ENCODE measurements at places on chromosomes 11 and 22.

GRCh38 chr11:13429836-13430235, 33.2 kb downstream of the BTBD10 start:
- no peak overlapping the region for H3K4me3 ChIP-seq
- no peaks in the 10 kb centered on the region for H3K27me3 ChIP-seq
- H3K36me3 ChIP-seq, result peaks cover 3% of the 10 kb centered on the region
- H3K4me1 ChIP-seq, result no peaks in the 10 kb centered on the region
- no peak for DNase-seq
- no peak overlapping the region for H3K27ac ChIP-seq

- no peaks in the 10 kb centered on the region for H3K36me3 ChIP-seq
- DNase-seq, result no peak
- H3K27me3 ChIP-seq, result no peaks in the 10 kb centered on the region
Observed at GRCh38 chr22:35111244-35111643, 45.3 kb downstream of the ISX start.

DNA sequence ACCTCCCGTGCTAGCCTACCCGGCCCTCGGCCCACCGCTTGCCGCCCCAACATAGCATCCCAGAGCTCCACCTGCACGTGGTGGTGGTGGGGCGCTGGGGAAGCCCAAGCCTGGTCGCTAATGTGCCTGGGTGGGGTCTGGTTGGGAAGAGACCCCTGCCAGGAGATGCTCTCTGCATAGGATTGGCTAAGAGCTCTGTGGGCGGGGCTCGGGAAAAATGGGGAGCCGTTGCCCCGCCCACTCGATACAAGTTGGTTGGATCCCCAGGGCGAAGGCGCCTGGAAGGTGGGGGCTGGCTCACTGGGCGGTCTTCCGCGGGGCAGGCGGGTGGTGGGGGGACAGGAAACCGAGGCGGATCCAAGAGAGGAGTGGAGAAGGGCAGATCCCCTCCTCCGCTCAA, 7.6 kb downstream of the LRRC10B start:
- no peaks in the 10 kb centered on the region for H3K36me3 ChIP-seq
- H3K4me1 ChIP-seq, result no peaks in the 10 kb centered on the region
- H3K4me3 ChIP-seq, result no peak overlapping the region
- H3K27ac ChIP-seq, result no peak overlapping the region

- H3K4me3 ChIP-seq, result no peak overlapping the region
- DNase-seq, result no peak
- no peaks in the 10 kb centered on the region for H3K4me1 ChIP-seq
- no peak overlapping the region for H3K27ac ChIP-seq
- no peaks in the 10 kb centered on the region for H3K36me3 ChIP-seq
Observed at GRCh38 chr11:68455485-68455884, 5.1 kb upstream of the PPP6R3 start.

- H3K4me1 ChIP-seq, result no peaks in the 10 kb centered on the region
- no peak within 1 kb of the TSS for H3K27ac ChIP-seq
- peak; percentile 89 for DNase-seq
Observed at GRCh38 chr22:19524170-19525115, at the start of gene CLDN5. CLDN5 (minus strand) TSS chr22:19524410; CDS start chr22:19524255, 155 bp downstream.

- H3K27me3 ChIP-seq, result no peaks in the 10 kb centered on the region
- no peaks in the 10 kb centered on the region for H3K4me1 ChIP-seq
- DNase-seq, result no peak
- H3K36me3 ChIP-seq, result no peaks in the 10 kb centered on the region
Observed at GRCh38 chr22:33659448-33659847, 260.8 kb downstream of the LARGE1 start.

GRCh38 chr11:105393326-105393725, 216.5 kb upstream of the GRIA4 start:
- no peak overlapping the region for H3K4me3 ChIP-seq
- H3K27me3 ChIP-seq, result no peaks in the 10 kb centered on the region
- no peaks in the 10 kb centered on the region for H3K36me3 ChIP-seq
- no peak overlapping the region for H3K27ac ChIP-seq
- no peak for DNase-seq

GRCh38 chr11:74462009-74462408, 5.3 kb downstream of the KCNE3 start:
- DNase-seq, result no peak
- H3K4me1 ChIP-seq, result no peaks in the 10 kb centered on the region
- H3K27me3 ChIP-seq, result no peaks in the 10 kb centered on the region
- no peaks in the 10 kb centered on the region for H3K36me3 ChIP-seq
- H3K4me3 ChIP-seq, result no peak overlapping the region

DNA sequence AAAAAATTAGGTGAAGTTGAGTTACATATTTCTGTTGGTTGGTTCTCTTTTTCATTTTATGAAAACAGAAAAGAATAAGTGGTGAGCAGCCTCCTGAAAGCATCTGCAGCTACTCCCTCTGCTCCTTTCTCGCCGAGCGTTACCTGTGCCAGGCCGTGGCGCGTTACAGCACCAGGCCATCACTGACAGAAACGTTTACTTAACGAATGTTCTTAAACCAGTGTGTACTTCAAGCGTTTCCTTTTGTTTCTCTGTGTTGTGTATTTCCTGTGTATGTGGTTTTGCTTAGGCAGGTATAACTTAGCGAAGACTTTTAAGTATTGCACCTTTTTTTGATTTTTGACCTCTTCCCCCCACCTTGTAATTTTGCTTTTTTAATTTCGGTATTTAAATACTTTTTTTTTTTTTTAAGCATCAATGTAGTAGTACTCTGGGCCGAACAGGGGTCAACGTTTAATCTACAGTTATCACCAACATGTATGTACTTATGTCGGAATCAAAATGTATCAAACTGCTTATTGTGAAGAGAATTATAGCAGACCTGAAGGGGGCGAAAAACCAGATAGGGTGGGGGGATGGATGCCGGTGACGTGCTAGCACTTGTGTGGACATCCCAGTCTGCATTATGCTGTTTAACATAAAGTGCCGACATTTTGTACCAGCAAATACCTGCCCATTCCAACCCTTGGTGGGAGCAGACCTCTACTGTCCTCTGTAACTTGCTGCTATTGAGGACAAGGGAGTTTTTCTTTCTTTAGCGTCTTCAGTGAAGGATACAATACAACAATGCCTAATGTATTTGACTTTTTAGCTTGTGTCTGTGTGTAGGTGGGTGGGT, 21.6 kb upstream of the ADSL start:
- H3K36me3 ChIP-seq, result no peaks in the 10 kb centered on the region
- no peak overlapping the region for H3K4me3 ChIP-seq
- no peaks in the 10 kb centered on the region for H3K27me3 ChIP-seq
- H3K4me1 ChIP-seq, result peaks cover 17% of the 10 kb centered on the region

GRCh38 chr22:47678048-47678447, 915.6 kb downstream of the TBC1D22A start:
- peaks cover 7% of the 10 kb centered on the region for H3K4me1 ChIP-seq
- no peaks in the 10 kb centered on the region for H3K36me3 ChIP-seq
- no peak overlapping the region for H3K27ac ChIP-seq
- no peak overlapping the region for H3K4me3 ChIP-seq

DNA sequence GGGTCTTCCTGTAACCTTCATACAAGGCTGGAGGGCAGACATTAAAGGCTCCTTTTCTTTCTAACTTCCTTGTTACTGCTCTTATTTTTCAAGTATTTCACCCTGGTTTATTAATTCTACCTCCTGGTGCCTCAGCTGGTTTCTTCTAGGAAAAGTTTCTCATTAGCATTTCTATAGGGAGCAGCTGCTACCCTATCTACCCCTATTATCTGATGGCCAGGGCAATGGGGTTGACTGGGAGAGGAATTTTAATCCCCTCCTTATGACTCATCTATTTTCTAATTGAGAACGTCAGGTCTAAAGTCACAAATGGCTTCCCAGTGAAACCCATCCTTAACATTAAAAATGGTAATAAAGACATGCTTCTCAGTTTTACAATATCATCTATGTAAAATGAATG, 5.0 kb downstream of the MAP6 start:
- DNase-seq, result no peak
- H3K36me3 ChIP-seq, result peaks cover 6% of the 10 kb centered on the region

DNA sequence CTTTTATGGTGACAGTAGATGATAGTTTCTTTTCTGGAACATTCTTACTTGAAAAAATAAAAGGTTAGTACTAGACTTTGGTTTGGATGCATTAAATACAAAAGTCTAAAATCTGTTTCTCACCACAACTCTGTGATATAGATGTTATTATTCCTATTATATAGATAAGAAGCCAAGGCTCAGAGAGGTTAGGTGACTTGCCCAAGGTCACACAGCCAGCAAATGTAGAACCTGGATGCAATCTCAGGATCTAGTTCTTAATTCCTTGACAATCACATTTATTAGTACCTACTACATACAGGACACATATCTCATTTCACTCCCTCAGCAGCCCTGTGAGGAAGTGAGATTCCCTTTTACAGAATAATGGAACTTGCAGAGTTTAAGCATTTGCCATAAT, 26.3 kb upstream of the SMCO4 start:
- no peak overlapping the region for H3K4me3 ChIP-seq
- no peak for DNase-seq
- H3K36me3 ChIP-seq, result no peaks in the 10 kb centered on the region
- no peak overlapping the region for H3K27ac ChIP-seq

DNA sequence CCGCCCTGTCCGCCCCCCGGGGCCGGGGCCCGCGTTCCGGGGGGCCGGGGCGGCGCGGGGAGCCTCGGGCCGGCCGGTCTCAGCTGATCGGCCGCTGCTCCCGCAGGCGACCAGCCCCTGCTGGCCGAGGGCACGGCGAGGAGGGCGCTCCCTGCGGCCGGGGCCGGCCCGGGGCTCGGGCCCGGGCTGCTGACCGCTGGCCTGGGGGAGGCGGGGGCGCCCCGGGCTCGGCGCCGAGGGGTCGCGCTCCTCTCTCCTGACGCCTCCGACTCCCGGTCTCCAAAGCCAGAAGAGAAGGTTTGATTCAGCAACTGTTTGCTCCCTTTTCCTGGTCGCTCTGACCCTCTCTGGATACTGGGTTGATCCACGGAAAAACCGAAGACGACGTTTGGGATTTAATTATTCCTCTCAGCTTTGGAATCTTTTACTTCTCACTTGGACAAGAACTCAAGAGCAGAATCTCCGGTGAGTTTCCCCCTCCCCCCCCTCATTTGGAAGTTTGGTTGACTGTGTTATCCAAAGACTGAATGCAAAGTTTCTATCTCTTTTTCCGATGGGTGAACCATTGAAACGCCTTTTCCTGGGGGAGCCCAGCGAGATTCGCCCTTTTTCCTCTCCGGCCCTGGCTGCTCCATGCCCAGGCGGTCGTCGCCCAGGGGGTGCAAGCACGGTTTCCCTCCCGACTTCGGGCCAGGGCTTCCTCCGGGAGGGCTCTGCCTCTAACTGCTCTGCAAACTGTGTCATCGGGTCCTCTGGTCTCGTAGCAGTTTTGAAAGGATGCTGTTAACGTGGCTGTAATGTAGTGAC, 725 bp downstream of the KDM2A start:
- H3K4me1 ChIP-seq, result no peaks in the 10 kb centered on the region
- peaks cover 12% of the 10 kb centered on the region for H3K36me3 ChIP-seq
- H3K27me3 ChIP-seq, result no peaks in the 10 kb centered on the region
- H3K27ac ChIP-seq, result peak overlapping the region; percentile 85
- DNase-seq, result peak; percentile 79
- peak overlapping the region; percentile 82 for H3K4me3 ChIP-seq

GRCh38 chr22:23826510-23827350, 12.1 kb downstream of the DERL3 start:
- DNase-seq, result peak; percentile 86
- H3K27ac ChIP-seq, result peak overlapping the region; percentile 95
- H3K4me3 ChIP-seq, result no peak overlapping the region
- H3K27me3 ChIP-seq, result no peaks in the 10 kb centered on the region
- H3K36me3 ChIP-seq, result peaks cover 39% of the 10 kb centered on the region

GRCh38 chr22:50260801-50261614, 475 bp downstream of the MAPK12 start:
- no peaks in the 10 kb centered on the region for H3K36me3 ChIP-seq
- H3K4me1 ChIP-seq, result peaks cover 25% of the 10 kb centered on the region
- H3K27me3 ChIP-seq, result no peaks in the 10 kb centered on the region
- peak overlapping the region; percentile 72 for H3K4me3 ChIP-seq

- H3K4me3 ChIP-seq, result no peak overlapping the region
- H3K27ac ChIP-seq, result no peak overlapping the region
- H3K36me3 ChIP-seq, result peaks cover 4% of the 10 kb centered on the region
- no peaks in the 10 kb centered on the region for H3K27me3 ChIP-seq
- H3K4me1 ChIP-seq, result peaks cover 26% of the 10 kb centered on the region
Observed at GRCh38 chr11:779955-780532, 2.8 kb upstream of the GATD1 start.

GRCh38 chr11:131666617-131667016, 296.2 kb downstream of the NTM start:
- H3K27me3 ChIP-seq, result no peaks in the 10 kb centered on the region
- DNase-seq, result no peak
- no peak overlapping the region for H3K4me3 ChIP-seq
- no peaks in the 10 kb centered on the region for H3K4me1 ChIP-seq
- H3K27ac ChIP-seq, result no peak overlapping the region

- H3K4me1 ChIP-seq, result no peaks in the 10 kb centered on the region
- H3K27ac ChIP-seq, result no peak overlapping the region
- no peaks in the 10 kb centered on the region for H3K27me3 ChIP-seq
- DNase-seq, result no peak
- no peak overlapping the region for H3K4me3 ChIP-seq
Observed at GRCh38 chr22:36088292-36088691, 59.7 kb upstream of the RBFOX2 start.

- no peak for DNase-seq
- H3K27ac ChIP-seq, result no peak overlapping the region
- no peaks in the 10 kb centered on the region for H3K36me3 ChIP-seq
Observed at GRCh38 chr22:43050995-43051394, 36.0 kb upstream of the PACSIN2 start.

DNA sequence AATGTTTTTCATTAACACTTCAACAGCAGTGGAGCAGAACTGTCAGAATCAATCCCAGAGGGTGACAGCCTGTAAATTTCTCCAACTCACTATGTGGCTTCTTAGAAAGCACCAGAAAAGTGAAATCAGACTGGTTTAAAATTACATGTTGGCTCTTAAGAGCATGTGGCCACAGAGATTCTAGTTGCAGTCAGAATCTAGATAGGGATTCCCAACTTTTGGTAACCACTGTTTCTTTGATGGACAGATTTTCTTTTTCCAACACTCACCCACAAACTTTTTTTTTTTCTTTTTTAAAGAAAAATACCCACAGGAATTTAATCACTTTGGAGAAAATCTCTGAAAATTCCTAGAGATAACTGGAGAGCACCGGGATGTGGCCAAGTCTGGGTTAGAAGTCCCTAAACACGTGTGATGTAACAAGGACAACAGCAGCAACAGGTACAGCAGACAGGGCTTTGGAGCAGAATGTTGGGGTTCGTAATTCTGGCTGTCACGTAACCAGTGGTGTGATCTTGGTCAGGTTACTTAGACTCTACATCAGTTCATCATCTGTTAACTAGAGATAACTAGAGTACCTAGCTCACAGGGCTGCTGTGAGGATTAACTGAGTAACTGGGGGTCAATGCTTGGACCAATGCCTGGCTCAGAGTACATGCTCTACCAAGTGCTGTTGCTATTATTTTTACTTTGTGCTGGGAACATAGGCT, 100.1 kb downstream of the NAT10 start:
- peaks cover 7% of the 10 kb centered on the region for H3K4me1 ChIP-seq
- no peak overlapping the region for H3K4me3 ChIP-seq
- DNase-seq, result no peak
- H3K27ac ChIP-seq, result peak overlapping the region; percentile 36
- no peaks in the 10 kb centered on the region for H3K27me3 ChIP-seq
